Daoy (cell line): ENCODE measurements at places on chromosomes 12 and 14.
A peak's percentile ranks its signal among the peaks of the same experiment; 100 is the strongest.

- no peak for DNase-seq
Measured at GRCh38 chr14:91774140-91775096, 42.5 kb upstream of the CATSPERB start.

DNA sequence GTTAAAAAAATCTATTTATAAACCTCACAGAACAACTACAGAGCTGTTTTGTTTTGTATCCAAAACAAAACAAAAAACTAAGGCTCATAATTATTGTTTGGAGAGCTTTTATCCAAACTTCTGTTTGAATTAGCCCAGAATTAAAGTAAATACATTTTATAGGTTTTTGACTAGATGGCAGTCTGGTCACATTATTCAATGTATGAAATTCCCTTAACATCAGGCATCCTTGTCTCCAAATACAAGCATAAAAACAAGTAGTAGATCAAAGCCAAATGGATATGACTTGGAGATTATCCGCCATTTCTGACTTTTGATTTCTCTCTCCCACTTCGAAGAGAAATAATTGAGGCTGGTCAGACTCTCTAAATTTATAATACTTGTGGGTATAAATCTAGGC lies 63.5 kb downstream of the SLC38A1 start:
- DNase-seq = no peak

DNA sequence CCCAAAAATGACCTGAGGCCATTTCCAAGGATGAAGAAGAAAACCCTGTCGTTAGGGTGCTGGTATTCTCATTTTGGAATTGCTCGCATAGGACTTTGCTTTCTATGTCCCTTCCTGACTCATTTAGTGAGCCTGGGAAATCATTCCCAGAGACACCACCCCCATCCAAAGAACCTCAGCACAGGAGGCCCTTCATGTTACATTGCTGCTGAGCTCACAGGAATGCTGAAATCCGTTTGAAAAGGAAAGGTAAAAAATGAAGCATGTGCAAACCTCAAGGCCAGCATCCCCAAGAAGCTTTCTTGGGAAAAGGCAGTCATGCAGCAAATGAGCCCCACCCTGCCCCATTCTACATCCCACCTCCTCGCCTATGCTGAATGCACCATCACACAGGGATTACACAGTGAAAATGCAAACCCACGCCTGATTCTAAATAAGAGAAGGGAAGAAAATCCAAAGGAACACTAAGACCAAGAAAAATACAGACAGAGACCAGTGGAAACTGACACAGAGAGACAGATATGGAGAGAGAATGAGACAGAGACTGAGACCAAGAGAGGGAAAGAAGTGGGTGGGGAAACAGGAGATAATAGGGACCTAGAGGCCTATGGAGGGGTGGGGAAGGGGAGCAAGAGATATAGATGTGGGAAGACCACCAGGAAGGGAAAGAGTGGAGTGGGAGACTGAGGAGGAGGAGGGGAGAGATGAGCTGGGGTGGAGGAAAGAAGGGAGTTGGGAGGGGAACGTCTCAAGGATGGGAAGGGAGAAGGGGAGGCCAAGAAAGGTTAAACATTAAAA lies 33.5 kb downstream of the NIN start:
- no peak for DNase-seq

DNA sequence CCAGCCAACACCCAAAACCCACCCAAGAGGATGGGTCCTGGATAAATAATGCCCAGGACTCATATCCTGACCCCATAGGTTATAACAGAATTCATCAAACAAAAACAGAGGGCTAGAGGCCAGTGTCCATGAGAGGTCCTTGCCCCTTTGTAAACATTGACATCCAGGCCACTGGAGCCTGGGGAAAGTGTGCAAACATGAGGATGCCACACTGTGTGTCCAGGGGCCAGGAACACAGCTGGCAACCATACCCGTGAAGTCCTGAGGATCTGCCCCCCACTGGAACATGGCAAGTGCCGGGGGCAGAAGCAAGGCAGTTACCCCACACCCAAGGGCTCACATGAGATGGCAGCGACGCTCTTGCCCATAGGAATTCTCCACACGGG lies 4.2 kb upstream of the KMT2D start:
- DNase-seq = no peak

DNA sequence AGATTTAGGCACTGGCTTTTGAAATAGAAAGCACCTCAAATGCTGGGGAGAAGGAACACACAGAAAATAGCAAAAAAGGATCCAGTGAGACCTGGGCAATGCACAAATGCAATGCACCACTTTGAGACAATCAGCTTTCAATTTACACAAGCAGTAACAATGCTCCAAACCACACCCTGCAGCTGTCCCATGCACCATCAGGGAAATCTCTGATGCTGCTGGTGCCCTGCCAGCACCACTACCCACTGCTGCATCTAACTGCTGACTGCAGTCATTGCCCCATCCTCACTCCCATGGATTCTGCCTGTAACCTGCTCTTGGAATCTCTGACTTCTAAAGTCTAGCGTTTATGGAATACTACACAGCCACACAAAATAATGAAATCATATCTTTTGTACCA lies 21.0 kb upstream of the HMGA2 start:
- DNase-seq = no peak

DNA sequence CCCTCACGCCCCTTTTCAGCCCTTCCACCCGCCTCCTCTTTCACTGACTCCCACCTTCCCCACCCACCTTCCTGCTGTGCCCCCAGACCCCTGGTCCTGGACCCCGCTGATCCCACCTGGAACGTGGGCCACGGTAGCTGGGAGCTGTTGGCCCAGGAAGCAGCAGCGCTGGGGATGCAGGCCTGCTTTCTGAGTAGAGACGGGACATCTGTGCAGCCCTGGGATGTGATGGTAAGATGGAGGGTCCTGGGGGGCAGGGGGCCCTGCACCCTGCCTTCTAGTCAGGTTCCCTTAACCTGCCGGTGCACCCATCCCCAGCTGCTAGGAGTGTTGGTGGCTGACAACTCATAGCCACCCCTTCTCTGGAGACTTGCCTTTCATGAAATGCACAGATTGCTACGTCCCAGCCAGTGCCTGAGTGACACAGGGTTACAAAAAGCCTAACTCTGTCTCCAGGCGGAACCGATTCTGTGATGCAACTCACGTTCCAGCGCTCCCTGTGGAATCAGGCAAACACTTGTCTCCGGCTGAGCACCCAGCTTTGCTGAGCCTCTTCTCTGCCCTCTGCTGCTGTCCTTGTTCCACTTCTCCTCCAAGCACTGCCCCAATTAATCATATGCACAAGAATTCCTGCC lies 15.0 kb upstream of the OAS2 start:
- no peak for DNase-seq

- no peak for DNase-seq
Measured at GRCh38 chr14:100041271-100041670, 24.0 kb upstream of the EVL start.

DNA sequence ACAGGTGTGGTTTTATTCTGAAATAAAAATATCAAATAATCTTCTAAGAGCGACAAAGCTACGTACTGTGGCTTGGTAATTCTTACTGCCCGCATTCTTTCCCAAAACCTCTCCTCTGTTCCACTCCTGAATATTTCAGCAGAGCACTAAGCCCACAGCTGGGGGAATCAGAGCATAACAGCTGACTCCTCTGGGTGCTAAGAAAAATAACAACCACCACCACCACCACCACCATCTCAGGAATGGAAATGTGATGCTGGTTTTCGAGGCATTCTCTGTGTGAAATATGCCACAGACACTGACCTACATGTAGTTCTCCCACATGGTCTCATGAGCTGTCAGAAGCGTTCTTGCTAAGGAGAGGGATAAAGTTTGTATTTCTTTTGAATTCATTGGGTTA lies 183.7 kb downstream of the BMP4 start:
- no peak for DNase-seq

GRCh38 chr12:67698672-67699581 lies 50.4 kb downstream of the DYRK2 start:
- peak; percentile 86 for DNase-seq

- no peak for DNase-seq
Measured at GRCh38 chr12:50256761-50257160, 26.6 kb downstream of the LIMA1 start.

DNA sequence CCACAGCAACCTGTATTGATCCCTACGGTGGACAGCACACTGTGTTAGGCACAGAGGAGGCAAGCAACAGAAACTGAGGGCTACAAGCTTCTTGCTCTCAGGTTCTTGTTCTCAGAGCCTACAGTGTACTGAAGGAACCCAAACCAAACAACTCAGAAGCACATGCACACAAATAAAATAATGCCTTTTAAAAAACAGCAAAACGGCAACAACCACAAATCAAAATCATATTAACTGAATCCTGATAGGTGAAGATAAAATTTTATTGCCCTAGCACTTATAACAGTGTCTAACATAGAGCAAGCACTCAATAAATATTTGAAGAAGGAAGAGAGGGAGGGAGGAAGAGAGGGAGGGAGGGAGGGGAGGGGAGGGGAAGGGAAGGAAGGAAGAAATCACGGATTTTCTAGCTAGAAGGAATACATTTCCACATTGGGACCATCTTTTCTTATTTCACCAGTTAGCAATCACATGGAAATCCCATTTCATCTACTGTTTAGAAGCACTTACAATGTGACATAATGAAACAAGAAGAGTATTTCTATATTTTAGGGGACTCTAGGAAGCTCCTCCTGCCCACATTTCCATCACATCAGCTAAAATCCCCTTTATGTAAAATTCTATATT lies 27.2 kb downstream of the DMAC2L start:
- DNase-seq = no peak

- no peak for DNase-seq
Measured at GRCh38 chr12:91766454-91766853, 379.2 kb downstream of the BTG1 start.

DNA sequence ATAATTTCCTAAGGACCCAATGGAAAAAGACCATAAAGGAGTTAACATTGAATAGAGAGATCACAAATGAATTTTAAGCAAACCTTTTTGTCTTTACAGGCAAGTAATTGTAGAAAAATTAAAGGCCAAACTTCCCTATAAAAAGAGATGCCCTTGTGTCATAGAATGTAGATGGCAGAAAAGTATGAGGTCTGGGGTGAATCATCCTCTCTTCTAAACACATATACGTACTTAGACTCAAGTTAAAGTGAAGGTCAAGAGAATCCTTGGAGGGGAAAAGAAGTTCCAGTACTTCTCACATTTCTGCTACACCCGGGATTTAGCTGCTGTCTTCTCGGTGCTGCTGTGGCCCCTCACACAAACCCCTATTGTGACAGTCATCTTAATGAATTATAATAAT lies 116.2 kb upstream of the ARID2 start:
- DNase-seq = no peak

- DNase-seq = no peak
Measured at GRCh38 chr12:71652656-71653055, 11.0 kb downstream of the ZFC3H1 start.

GRCh38 chr14:82422230-82422629 lies 888.6 kb upstream of the SEL1L start:
- no peak for DNase-seq

- DNase-seq = peak; percentile 87
Measured at GRCh38 chr12:53696285-53696654, 20.4 kb upstream of the ATP5MC2 start.

- DNase-seq = no peak
Measured at GRCh38 chr12:118361889-118362288, 10.8 kb downstream of the TAOK3 start.

DNA sequence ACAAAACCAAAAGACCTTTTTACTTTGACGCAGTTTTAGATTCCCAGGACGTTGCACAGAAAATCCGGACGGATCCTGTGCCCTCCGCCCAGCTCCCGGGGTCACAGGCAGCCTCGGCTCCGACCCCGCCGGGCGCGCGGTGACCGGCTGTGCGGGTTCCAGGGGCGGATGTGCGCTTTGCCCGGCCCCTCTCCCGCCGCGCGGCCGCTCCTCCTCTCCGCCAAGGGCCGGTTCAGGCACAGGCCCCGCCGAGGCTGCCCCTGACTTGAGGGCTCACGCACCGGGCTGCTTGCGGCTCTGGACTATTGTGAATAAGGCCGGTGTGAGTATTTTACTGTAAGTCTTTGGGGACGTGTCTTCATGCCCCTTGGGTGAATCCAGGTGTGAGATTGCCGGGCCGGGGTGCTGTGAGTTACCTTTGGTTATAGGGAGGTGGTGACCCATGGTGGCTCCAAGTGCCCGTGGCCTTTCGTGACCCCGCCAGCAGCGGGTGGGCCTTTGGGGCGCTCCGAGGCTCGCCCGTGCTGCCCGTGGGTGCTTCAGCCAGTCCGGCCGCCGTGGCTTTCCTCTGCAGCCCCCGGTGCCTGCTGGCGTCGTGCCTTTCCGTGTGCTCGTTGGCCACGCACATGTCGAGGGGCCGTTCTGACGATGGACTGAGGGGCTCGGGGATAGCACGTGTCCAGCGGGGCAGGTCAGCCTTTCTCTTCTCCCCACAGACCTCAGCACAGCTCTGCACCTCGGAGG lies 45.9 kb downstream of the NOC4L start:
- DNase-seq = peak; percentile 36

DNA sequence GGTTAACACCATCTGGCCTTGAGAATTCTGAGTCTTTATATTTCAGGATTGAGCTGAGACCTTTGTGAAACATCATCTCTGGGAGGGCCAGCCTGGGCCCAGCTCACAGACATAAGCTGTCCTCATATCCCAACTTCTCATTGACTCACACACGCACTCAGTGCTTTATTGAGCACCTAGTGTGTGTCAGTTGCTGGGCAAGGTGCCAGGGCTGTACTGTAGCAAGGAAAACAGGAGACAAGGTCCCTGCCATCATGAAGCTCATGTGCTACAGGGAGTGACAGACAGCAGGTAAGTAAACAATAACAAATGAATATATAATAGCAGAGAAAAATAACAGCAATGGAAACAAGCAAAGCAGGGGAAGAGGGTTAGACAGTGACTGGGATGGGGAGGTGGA lies 30.5 kb upstream of the CCDC63 start:
- no peak for DNase-seq

GRCh38 chr12:546265-546919 lies 86.7 kb downstream of the B4GALNT3 start:
- DNase-seq = peak; percentile 35

- DNase-seq = no peak
Measured at GRCh38 chr14:90985601-90986242, 74.7 kb downstream of the RPS6KA5 start.

GRCh38 chr14:68039593-68039992 lies 220.0 kb downstream of the RAD51B start:
- DNase-seq = no peak

DNA sequence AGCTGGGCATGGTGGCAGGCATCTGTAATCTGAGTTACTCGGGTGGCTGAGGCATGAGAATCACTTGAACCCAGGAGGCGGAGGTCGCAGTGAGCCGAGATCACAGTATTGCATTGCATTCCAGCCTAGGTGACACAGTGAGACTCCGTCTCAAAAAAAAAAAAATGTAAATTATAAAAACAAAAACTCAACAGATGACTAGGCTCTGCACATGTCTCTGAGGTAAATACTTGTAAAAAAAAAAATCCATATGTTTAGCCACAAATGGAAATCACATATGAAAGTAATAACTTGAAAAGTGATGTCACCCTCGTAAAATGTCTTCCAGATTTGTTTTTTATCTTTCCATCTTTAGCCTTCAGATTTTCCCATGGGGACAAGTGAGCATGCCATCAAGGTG lies 85.0 kb downstream of the KICS2 start:
- DNase-seq = no peak
